ENCODE measurements at places on chromosomes 16 and 17.

- no peak for DNase-seq
Measured at GRCh38 chr17:74113952-74114351, 89.5 kb upstream of the RPL38 start.

DNA sequence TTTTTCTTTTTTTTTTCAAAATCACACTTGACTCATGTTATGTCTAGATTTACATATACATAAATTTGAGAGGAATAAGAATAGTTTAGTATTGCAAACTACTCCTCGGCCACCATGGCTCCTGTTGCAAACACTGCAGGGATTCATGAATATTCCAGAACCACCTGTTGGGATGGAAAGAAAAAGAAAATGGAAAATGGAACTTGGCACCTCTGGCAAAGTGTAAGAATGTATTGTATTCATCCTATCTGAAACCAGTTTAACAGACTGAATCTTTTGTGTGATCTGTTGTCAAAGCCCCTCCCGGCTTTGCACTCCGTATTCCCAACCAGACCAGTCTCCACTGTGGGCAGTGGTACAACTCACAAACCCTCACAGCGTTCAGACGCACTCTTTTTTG, 124.4 kb downstream of the SPECC1 start:
- no peak for DNase-seq

DNA sequence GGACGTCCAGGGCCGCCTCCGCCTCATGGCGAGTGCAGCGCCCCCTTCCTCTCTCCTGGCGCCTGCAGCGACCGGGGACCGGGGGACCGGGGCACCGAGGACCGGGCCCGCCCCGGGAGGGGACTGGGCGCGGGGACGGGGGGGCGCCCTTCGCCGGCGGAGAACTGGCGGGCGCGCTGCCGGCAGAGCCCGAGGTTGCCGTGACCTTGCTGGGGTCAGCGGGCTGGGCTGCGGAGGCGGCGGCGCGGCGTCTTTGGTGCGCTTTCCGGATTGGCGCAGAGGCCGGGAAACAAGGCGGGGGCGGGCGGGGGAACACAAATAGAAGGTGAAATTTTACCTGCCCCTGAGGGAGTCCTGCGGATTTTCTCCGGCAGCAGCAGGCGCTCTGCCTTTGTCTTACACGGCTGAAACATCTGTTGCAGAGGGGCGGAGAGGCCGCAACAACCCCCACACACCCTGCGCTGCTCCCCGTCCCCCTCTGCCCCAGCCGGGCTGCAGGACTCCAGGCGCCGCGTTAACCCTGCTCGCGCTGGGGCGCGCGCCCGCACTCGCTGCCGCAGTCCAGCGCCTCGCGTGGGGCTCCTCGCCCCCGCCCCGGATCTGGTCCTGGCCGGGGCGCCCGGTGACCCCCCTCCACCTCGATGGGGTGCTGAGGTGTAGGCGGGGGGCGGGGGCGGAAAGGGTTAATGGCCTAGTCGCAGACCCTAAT, 53.5 kb downstream of the SREBF1 start:
- DNase-seq, result peak; percentile 46

GRCh38 chr17:146546-146945, 9.2 kb downstream of the SCGB1C2 start:
- DNase-seq, result no peak

DNA sequence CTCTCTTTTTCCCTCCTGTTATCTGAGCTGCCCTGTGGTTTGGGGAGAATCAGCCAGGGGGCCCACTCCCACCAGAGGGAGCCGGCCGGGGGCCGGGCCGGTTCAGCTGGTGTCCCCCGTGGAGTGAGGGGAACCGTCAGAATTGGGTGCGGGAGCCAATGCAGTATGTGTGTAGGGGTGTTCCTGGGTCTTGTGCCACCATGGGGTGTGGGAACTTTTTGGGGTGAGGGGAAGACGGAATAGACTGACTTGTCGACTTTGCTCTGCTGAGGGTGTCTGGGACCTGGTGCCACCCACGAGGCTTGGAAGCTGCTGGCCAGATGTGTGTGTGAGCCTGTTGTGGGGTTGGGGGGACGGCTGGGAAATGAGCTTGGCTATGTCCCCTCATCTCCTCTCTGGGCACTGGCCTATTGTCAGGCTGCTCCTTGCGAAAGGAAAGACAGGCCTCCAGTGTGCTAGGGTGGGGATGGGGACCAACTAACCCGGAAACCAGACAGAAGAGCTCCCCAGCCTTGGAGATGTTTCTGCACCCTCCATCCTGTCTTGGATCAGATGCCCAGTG, 9.9 kb downstream of the RARA start:
- no peak for DNase-seq

DNA sequence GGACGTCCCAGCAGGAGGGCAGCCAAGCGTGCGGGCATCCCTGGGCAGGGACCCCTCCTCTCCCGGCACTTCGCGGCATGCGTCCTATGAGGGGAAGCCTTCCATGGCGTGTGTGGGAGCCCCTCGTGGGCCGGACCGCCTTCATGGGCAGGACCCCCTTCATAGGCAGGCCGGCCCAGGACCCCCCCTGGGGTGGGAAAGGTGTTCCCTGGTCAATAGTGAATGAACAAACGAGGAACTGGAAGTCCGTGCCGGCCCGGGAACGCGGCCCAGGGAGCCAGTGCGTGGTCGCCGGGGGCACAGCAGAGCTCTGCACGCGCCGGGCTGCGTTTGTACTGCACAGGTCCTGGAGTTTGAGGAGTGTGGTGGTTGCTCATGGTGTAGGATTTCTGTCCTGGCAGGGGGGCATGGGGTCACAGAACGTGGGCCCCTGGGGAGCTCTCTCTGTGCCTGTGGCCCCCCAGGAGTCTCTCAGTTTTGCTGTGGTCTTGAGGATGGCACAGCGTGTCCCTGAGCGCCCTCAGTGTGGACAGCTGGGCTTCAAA, 13.9 kb downstream of the BAIAP2 start:
- no peak for DNase-seq

DNA sequence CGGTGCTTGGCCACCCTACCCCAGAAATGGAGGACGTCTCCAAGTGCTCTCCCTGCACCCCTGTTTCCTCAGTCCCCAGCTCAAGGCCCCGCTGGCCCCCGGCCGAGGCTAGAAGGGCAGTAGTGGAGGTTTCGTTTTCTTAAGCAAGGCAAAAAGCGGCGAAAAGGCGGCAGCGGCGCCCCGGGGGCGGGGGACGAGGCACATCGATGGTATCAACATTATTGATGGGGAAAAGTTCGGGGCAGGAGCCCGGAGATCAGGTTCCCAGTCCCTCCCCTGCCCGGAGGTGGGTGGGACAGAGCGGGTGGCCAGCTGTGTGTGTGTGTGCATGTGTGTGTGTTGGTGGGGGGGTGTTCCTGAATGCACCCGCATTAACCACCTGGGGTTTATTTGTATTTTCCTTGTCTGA, 4.1 kb upstream of the SALL1 start:
- no peak for DNase-seq

GRCh38 chr16:31861455-31861854, 12.2 kb upstream of the ZNF267 start:
- no peak for DNase-seq

DNA sequence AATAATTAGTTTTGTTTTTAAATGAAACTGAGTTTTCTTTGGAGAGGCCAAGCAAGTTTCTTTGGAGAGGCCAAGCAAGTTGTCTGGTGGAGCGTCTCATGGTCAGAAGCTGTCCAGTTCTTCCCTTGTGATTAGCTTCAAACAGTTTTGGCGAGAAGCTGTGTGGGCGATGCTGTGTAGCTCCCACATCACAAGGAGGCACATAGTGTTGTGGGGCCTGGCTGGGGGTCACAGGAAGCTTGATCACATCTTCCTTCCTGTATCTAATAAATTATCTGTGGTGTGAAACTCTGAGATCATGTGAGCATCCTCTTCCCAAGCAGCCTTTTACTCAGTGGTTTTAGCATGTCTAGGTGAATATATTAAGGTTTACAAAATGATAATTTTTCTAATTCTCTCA, 33.9 kb downstream of the SPECC1 start:
- no peak for DNase-seq

GRCh38 chr16:2056681-2057407, 9.1 kb downstream of the TSC2 start:
- no peak for DNase-seq

- no peak for DNase-seq
Measured at GRCh38 chr17:77036841-77037381, 103.9 kb upstream of the SEC14L1 start.

DNA sequence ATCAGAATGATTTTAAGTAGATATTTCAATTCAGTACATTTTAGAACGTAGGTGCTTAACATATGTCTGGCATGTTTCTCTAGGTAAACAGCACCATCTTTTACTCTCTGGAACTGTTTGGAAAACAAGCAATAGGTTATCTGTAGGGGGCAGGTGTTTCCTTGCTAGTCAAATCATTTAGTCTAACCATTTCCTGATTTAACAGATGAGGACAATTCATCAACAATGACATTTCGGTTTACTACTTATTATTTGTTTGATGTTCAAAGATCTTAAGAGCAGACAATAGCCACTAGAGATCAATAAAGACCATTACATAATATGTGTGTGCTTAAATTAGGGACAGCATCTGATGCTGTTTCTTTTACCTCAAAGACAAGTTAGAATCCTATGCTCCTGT, 173.1 kb downstream of the CEP112 start:
- DNase-seq, result no peak

DNA sequence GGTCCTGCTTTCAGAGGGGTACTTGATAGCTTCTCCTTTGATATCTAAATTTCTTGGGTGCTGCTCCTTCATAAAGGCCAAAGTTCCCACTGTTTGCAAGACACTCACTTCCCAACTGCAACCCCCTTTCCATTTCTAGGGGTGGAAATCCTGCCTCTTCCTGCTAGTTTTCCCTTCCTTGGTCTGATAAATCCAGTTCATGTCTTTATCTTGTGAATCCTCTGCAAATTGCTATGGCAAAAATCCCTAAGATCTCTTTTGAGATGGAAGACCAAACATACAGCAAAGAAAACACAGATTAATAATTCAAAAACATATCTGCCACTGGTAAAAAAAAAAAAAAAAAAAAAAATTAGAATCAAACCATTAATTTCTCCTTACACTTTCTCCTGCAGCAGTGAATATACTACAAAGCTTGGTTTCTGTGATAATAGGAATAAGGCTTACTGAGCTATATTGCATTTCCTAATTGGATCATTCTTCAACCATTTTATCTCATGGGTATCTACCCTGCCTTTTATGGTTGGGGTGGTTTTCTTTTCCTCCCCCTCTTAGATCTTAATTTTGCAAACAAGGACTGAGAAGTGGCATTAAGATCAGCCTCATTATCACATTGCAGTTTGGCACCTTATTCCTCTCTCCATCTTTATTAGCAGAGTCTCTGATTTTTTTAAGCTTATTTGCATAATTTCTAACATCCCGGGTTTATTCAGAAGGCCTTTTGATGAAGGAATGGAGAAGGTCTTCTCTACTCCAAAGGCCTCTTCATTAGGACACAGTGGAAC, 439.1 kb downstream of the XYLT1 start:
- DNase-seq, result no peak

Measured in stimulated activated naive CD4-positive, alpha-beta T cell (primary cell).